ENCODE measurements at places on chromosomes 7 and 10.

DNA sequence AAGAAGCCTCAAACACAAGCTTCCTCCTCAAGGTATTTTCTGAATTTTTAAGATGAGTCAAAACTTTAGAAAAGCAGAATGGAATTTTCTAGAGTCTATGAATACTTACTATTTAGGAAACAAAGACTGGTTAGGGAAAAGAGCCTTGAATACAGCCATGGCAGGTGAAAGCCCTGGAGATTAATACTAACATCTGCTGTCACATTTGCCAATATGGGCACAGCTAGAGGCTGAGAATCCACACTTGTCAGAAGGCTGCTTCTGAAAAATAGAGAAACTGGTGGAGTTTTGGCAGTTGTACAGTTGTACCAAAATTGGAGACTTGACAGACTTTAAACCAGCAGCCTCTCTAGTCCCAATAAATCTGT, 24.3 kb upstream of the CNNM1 start:
- DNase-seq = no peak

DNA sequence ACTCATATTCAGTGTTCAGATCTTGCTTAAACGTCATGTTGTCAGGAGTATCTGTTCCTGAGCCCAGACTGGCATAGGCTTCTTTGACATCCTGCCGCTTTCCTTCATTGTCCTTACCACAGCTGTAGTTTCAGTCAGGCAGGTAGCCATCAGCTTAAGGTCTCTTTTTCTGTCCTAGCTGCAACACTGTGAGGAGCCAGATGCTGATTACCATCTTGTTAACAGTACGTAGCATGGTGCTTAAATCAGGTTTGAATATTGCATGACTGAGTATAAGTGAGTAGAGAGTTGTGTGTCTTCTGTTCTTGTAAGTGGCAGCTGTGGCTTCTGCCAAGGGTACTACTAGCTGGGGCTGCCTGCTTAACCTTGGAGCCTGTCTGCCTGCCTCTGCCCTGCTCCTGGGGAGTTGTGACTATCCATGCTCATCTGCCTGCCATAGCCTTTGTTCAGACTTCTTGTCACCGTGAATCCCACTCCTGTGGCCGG, 92.6 kb downstream of the MAPK8 start:
- no peak for DNase-seq

DNA sequence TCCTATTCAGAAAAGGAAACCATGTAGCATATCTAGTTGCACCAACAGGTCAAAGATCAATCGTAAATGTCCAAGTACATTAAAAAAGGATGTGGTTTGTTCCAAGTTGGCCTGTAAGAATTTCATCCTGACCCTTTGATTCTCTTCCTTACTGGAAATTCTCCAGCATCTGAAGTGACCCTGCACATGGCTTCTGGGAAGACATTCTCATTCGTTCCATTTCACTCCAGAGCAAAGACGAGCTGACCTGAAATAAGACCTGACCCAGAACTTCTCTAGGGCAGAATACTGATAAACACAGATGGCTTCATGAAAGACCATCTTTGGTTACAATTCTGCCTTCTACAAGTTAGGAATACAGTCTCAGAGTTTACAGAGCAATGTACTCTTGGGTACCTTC, 39.8 kb downstream of the ASB4 start:
- no peak for DNase-seq

GRCh38 chr7:27164367-27165088, 809 bp downstream of the HOXA9 start:
- no peak for DNase-seq

DNA sequence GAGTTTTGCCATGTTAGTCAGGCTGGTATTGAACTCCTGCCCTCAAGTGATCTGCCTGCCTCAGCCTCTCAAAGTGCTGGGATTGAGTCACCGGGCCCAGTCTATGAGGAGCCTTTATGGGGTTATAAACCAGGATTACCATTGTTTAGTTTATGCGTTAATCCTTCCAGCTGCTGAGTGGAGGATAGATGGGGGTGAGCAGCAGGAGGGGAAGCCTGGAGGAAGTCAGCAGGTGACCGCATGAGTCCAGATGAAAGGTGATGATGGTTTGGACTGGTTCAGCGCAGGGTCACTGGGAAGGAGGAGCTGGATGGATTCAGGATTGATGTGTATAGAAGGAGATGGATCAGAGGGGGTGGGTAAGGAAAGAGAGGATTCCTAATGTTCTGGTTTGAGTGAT, 197.1 kb downstream of the ADAM12 start:
- no peak for DNase-seq

DNA sequence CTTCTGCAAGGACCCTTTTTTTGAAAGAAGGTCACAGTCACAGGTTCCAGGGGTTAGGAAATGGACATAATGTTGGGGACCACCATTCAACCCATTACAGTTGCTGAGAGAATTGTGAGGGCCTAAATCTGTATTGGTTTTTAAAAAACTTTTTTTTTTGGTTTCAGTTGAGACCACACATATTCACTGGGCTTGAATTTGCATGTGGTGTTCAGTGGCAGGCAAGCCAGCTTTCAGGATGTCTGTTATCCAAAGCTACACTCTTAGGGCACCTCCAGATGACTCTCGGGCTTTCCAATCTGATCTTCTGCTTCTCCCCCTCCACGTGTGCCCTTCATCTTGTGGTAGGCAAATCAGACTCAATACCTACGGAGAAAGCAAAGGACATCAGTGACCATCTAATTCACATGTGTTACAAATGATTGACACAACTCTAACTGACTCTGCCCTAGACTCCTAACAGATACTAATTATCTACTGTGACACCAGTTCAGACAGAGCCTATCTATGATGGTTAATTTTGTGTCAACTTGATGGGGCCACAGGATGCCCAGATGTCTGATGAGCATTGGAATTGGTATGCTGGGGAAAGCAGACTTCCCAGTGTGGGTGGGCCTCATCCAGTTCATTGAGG, 93.3 kb upstream of the ELMO1 start:
- DNase-seq = no peak

DNA sequence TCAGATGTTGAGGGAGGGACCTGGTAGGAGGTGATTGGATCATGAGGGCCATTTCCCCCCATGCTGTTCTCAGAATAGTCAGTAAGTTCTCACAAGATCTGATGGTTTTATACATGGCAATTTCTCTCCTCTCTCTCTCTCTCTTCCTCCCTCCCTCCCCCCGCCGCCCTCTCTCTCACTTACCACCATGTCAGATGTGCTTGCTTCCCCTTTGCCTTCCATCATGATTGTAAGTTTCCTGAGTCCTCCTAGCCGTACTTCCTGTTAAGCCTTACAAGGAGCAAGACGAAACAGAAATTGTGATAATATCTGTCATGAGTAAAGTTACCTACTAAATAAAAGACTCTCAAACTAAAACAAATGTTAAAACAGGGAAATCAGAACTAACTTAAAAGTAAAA, 19.9 kb upstream of the GPR141 start:
- DNase-seq = no peak

GRCh38 chr10:129085811-129086210, 381.2 kb upstream of the MGMT start:
- DNase-seq = no peak

DNA sequence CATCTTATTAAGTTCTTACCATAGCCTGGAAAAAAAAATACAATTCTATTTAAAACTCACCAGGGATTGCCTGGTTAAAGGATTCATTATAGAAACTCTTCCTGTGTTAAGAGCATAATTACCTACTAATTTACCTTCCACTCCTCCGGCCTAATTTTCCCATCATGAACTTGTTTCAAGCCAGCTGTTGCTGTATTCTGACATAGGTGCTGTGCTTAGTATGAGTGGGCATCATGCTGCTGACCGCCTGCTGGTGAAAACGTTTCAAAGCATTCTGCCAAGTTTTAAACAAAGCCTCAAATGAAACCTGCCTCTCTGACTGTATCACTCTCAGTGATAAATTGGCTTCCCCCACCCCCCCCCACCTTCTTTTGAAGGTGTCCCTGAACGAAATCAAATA, 47.8 kb upstream of the KCNMA1 start:
- no peak for DNase-seq

GRCh38 chr7:85021101-85021704, 165.7 kb downstream of the SEMA3D start:
- DNase-seq = no peak

DNA sequence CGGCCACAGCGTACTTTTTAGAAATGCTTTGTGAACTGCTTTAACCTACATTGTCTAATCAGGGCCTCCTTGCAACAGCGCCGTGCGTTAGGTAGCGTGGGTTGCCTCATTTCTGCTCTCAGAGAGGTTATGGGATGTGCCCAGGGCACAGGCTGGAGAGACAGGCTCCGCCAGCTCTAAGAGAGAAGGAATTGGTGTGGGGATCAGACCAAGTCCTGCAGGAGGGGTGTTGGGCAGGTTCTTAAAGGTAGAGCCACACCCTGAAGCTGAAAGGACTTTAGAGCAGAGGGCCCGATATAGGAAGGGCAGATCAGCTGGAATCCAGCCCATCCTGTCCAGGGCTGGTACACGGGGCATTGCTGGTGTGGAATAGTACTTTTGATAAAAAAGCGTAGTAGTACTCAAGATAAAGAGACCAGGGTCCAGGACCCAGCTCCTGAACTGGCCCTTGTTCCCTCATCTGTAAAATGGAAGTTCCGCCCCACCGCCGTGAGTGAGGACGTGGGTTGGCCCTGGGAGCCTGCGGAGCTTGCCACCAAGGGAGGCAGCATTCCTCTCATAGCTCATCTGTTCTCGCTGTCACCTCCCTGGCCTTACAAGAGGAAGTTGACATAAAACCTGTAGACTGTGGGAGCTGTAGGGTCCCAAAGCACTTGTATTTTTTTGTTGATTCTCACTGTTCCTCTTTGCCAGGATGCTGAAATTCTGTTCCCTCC, 37.2 kb downstream of the TMEM120A start:
- DNase-seq = no peak

- DNase-seq = peak; percentile 72
These were observed 15.0 kb downstream of the SNX8 start for GRCh38 chr7:2299131-2299829.

DNA sequence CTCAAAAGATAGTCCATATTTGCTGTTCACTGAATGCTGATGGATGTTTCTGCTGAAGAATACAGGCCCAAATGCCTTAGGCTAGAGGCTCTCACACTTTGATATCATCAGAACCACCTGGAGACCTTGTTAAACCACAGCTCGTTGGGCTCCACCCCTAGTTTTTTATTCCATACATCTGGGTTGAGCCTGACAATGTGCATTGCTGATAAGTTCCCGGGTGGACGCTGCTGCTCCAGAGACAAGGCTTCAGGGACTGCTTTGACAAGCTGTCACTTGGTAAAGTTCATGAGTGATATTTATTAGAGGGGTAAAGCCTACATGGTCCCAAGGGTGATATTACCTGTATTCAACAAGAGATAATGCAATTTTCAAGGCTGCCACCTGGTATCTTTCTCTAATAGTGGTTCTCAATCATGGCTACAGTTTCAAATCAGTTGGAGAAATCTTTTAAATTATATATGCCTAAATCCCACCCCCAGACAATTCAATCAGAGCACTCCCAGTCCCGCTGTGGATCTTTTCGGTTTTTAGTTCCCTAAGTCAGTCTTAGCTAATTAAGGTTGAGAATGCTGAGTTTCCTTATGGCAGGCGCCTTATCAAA, 107.1 kb upstream of the GSDME start:
- DNase-seq = no peak

GRCh38 chr7:98788966-98789365, 80.8 kb downstream of the TMEM130 start:
- no peak for DNase-seq

GRCh38 chr7:83850125-83850524, 201.2 kb upstream of the SEMA3E start:
- no peak for DNase-seq

DNA sequence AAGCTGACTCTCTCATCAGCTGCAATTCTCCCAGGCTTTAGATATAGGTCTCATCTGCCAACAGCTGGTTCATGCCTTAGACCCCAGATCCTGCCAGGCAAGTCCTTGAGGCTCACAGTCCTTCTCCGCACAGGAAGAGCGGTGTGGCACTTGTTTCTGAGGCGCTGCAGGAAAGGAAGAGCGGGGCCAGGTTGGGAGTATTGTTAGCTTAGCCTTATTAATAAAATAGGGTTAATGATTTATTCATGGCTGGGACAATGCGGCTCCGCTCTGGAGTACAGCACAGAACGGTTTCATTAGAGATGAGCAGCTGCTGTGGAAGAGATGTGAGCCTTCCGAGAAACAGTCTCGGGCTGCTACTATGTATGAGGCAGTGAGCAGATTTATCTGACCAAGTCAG, 78.1 kb downstream of the FZD1 start:
- no peak for DNase-seq

- DNase-seq = no peak
These were observed 8.8 kb downstream of the DCLRE1C start for GRCh38 chr10:14945108-14945507.

DNA sequence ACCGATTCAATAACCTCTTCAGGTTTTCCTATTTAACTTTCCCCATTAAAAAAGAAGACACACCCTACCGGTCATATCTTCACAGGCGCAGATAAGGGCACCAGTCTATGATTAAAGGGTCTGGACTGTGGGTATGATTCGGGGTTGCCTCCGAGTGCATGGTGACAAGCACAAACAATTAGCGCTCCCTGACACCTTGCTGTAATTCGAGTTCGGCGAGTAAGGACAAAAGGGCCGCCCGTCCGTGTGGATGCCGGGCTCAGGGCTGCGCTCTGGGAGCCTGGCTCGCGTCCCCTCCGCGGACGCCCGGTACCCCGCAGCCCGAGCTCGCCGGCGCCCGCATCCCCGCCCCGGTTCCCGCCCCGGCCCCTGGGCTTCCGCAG, 111.9 kb upstream of the RHEB start:
- no peak for DNase-seq

GRCh38 chr10:132320654-132321469, 11.1 kb upstream of the LRRC27 start:
- DNase-seq = no peak

DNA sequence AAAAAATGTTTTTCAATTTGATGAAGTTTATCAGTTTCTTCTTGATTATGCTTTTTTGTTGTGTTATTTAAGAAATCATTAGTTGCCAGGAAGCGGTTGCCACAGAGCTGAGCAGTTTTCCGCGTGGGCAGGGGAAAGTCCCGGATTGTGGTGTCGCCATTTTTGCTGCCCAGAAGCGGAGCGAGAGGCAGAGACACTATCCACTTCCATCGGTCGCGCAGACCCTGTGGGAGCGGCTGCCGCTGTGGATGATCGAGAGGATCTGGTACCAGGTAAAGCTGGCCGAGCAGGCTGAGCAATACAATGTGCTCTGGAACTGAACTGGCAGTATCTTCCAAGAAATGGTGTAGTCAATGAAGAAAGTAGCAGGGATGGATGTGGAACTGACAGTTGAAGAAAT, 119.8 kb downstream of the ZNF736 start:
- no peak for DNase-seq

DNA sequence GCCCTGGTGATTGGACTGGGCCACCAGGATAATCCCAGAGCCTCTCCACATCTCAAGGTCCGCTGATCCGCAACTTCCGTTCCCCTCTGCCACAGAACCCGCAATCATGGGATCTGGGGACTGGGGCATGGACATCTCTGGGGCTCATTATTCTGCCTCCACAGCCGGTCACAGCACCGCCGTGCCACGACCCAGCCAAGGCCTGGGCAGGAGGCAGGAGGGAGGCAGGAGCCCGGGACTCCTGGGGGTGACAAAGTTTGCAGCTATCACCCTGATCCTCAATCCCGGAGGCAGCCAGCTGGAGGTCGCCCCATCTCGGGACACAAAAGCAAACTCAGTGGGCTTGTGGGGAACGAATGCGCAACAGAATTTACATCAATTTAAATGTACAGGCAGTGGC, 42.9 kb upstream of the TNRC18 start:
- DNase-seq = no peak
